ENCODE measurements at places on chromosomes 1 and 21. TPM values are rescaled to one million over a fixed set of nuclear protein-coding genes. Genes with fewer than 3 reads are reported as not detected.

PCNX2 gene
- 23.5 TPM for total RNA-seq

PPIE gene
- total RNA-seq, result 24.5 TPM

HES2 gene
- not detected for total RNA-seq

SPATA21 gene
- not detected for total RNA-seq

GSTM5 gene
- 11.5 TPM for total RNA-seq

TMEM269 gene
- 0.52 TPM for total RNA-seq

Data from skeletal muscle tissue (tissue), 5 donors.